ENCODE measurements at places on chromosomes 16 and 17.

DNA sequence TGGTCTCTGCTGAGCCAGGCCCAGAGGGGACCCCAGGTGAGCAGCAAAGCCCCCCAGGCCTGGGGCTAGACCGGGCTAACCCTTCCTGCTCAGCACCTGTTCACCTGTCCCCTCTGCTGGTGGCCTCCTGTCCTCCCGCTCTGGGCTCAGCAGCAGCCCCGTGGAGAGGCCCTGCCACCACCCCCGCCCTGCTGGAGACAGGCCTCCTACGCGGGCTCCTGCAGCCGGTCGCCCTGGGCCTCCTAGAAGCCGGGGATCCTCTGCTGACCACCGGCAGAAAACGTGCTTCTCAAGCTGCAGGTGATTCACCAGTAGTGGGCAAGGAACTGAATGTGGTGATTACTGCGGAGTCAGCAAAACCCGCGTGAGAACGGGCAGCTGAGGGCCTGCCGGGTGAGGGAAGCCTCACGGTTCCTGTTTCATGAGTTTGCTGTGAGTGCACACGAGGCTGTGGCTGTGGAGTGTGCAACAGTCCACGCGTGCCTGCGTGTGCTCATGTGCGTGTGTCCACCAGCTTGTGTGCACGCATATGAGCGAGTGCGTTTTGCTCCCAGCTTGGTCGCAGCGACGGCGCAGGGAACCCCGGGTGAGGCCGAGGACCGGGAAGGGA, 792 bp downstream of the SECTM1 start:
- no peak for DNase-seq

- no peak for DNase-seq
Measured at GRCh38 chr16:76583466-76583865, 306.3 kb downstream of the CNTNAP4 start.

DNA sequence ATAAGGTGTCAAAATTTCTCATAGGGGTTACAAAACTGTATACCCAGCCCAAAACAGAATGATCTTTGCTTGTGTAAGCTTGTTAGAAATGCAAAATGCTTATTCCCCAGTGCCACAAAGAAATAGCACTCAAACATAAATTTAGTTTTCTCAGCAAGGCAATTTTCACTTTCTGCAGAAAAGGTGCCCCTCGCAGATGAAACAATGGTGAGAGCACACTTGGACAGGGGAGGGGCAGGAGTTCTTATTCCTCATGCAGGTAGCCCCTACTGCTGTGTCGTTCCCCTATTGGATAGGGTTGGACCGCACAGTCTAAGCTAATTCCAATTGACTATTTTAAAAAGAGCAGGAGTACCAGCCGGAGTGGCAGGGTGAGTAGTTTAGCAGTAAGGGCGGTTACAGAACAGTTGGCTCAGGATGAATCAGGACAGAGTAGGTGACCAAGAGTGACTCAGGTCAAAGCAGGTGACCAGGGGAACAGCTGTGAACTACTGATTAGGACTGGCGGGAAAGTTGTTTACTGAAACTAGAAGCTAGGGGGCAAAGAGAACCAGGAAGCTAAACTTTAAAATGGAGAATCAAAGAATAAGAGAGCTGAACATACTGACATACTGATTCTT, 5.5 kb upstream of the LDHD start:
- no peak for DNase-seq

DNA sequence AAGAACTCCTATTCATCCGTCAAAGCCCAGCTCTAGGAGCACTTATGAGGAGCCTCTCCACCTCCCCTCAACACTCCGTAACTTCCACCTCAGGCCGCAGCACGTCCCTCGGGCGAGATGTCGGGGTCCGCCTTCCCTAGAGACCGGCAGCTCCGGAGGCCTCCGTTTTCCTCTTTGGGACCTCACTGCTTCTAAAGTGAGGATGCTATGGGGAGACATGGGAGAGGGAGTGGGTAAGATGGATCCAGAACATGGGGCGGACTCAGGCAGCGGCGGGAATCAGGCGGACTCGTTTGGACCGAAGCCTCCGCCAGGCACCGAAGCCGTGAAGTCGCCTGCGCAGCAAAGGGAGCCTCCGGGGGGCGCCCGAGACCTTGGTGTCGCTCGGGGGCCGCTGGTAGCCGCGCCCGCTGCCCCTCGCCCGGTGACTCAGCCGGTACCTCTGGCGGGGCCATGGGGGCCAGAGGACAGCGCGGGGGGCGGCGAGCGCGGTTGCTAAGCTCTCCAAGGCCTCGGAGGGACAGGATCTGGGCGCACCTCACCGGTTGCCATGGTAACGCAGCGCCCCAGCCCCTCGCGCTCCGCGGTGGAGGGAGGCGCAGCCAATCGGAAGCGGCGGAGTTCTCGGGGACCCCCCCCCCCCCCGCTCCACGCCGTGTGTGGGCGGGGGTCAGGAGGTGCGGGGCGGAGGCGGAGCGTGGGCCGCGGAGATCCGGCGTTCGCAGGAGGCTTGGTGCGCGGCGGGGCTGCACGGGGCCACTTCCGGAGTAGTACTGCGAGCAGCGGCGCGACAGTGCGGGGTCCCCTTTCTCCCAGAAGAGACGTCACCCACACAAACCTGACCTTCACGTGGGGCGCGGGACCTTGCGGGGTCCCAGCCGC, 1.3 kb upstream of the HIC1 start:
- no peak for DNase-seq

GRCh38 chr16:22397931-22398330, 23.5 kb upstream of the CDR2 start:
- DNase-seq, result no peak

GRCh38 chr17:63700528-63701455, 867 bp upstream of the LIMD2 start:
- no peak for DNase-seq

DNA sequence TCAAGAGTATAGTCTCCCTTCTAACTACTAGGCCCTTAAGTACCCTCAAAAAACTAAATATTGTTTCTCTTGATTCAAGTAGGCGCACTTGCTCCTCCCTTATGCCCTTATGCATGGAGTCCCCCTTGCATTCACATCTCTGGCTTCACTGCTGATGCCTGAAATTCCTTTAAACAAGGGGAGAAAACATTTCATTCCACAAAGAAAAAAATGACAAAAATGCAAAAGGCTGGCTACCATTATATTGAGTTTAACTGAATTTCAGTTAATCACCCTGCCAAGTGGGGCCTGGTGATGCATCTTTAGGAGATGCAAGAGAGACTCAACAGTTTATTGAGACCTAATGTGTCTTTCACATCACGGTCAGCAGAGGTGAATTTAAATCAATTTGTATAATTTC, 35.6 kb downstream of the CRLF3 start:
- no peak for DNase-seq

DNA sequence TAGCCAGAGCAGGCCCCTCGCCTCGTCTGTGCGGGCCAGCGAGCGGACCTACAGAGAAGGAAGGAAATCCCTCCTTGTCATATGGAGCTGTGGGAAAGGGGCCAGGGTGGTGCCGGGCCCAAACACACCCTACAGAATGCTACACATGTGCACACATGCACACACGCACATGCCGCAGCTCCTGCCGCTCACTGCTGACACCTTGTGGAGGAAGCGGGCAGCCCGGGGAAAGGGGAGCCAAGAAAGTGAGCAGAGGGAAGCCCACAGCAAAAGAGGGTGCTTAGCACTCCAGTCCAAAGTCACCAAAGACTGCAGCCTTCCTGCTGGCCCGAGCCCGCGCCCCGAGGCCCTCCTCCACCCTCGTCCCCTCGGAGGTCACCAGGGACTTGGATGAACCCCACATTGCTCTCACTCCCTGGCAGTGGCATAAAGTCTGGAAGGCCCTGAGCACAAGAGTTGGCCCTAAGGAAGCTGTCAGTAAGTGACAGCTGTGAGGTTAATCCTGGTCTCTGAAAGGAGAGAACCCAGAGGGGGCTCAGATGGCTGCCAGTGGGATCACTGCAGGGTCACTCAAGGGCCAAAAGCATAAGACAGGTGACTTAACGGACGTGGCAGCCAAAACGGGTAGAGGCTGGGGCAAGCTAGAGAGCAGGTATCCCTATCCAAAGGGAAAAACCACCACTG, 68.2 kb downstream of the MYO18A start:
- DNase-seq, result no peak

DNA sequence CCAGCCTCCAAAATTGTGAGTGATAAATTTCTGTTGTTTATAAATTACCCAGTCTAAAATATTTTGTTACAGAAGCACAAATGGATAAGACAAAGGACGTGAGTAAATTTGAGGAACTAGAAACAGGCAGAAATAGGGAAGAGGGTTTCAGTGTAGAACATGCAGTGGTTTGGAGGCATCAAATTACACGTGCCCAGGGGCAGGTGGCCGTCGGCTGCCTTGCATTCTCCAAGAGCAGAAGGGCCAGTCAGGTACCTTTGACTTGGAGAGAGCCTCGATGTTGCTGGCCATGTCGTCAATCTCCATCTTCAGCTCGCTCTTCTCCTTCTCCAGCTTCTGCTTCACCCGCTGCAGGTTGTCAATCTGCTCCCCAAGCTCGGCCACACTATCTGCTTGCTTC, 54.3 kb downstream of the MYH13 start:
- no peak for DNase-seq

DNA sequence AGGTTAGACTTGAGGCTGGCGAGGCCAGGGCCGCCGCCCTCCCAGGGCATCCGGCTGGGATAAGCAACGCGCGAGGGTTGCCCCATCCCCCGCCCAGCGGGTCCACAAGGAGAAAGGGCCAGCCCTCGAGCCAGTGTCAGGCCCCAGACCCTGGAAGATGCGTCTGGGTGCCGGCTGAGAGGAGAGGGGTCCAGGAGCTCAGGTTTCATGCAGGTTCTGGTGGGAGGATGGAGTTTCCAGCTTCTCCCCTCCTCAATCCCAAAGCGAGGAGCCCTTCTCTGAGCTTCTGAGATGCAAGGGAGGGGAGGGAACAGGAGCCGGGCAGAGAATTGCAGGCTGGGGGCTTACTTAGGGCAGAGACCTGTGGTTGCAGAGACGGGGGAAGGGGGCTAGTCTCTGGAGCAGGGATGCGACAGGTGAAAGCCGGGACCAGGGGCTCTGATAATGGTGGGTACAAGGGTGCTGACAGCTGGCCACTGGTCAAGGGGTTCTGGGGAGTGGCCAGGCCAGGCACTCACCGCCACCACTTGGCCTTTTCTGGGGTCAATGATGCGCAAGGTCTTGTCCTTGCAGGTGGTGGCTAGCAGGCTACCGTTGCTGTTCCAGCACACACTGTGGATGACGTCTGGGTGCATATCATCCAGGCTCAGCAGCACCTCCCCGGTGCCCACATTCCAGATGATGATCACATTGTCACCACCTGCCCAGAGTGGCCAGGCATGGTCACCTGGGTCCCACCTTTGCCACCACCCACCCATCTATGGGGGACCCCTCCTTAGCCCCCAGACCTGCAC, 4.2 kb downstream of the CORO6 start:
- DNase-seq, result no peak

- DNase-seq, result no peak
Measured at GRCh38 chr16:9123871-9124270, 32.4 kb downstream of the HAPSTR1 start.

- DNase-seq, result no peak
Measured at GRCh38 chr16:78227855-78228254, 128.4 kb downstream of the WWOX start.

DNA sequence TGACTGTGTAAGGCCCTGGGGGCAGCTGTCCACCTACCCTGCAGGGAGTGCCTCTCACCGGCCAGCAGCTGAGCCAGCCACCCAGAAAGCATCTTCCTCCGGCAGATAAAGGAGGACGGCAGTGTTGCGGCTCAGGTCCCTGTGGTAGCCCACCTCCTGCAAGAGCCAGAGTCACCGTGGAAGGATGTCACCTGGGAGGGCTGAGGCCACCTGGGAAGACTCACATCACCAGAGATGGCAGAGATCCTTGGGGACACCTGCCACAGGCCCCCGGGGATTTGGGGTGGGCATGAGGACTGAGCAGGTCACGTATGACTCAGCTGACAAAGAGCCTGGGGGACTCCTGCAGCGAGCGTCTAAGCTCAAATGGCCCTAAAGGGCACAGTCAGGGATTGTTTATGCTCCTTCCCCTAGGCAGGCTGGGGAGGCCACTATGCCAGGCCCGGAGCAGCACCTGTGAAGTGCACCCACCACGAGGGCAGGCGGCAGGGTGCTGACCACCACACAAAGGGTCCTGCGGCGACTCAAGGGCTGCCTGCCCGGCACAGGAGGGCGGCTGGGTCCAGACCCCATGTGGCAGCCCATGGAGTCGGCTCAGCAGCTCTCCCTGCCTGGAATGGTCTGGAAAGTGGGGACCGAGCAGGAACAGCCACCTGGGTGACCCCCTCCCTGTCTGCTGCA, 44.1 kb downstream of the TNFRSF13B start:
- no peak for DNase-seq

DNA sequence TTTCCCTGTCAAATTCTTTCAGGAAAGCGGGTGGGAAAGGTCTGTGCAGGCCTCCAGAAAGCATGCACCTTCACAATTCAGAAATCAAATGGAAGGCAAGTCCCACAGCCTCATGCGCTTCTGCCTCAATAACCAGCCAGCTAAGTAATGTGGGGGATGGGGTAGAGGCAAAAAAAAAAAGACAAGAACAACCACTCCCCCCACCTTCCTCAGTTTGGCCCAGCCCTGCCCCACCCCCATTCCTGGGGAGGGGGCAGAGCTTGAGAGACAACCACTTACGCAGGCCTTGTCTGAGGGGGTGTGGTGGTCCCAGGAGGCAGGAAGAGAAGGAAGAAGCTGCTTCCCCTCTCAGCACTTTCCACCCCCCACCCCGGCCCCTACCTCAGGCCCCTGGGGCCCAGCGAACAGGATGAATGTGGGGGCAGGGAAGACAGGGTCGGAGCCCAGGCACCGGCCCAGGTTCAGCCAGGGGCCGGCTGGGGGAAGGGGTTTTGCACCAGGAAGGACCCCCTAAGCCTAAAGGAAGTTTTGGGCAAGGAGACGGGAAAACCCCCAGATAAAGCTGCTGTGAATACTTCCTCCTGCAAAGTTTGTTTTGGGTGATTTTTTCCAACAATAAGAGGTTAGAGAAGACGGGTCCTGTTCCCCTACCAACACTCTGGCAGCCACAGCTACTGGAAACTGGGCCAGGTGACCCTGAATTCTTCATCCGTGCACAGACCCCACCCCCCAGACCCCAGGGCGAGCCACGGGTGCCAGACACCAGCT, 1.2 kb downstream of the JUP start:
- DNase-seq, result peak; percentile 87

DNA sequence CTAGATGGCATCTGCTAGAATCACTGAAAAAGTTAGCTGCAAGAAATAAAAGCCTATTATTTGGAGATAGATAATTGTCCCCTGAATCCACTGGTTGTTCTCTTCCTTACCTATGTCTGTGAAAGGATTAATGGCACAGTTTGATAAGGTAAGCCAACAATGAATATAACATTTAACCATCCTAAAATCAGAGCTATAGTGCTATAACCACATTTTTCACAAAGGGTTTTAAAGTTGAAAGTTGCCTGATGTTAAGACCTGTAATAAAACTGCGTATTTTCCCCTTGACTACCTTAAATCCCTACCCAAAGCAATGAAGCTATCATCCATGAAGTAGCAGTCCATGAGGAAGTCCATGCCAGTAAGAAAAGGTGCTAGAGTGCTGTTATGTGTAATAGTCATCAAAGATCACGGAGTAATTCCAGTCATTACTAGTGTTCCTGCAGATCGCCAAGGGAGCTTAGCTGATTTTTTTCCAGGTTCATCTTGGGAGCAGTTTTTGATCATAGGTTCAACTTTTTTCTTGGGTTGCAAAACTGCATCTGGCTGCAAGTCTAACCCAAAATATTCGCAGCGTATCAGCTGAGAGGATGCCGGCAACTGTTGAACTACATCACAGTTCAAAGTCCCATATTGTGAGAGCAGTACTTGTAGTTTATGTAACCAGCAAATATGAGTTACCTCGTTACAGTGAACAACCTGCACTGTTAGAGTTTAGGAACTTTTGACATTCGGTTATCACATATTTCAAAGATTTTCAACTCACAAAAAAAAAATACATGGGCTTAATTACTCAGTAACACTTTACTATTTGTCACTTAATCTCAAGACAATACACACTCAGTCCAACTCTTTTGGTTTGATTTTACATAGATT, 18.2 kb upstream of the RSL1D1 start:
- no peak for DNase-seq

All from KG1 (cell line).